ENCODE measurements at places on chromosomes 5 and 9. TPM values are rescaled to one million over a fixed set of nuclear protein-coding genes. Genes with fewer than 3 reads are reported as not detected.

Gene PCDHGB1
- total RNA-seq, result 0.17 TPM

Gene ECSCR
- not detected for total RNA-seq

DNA sequence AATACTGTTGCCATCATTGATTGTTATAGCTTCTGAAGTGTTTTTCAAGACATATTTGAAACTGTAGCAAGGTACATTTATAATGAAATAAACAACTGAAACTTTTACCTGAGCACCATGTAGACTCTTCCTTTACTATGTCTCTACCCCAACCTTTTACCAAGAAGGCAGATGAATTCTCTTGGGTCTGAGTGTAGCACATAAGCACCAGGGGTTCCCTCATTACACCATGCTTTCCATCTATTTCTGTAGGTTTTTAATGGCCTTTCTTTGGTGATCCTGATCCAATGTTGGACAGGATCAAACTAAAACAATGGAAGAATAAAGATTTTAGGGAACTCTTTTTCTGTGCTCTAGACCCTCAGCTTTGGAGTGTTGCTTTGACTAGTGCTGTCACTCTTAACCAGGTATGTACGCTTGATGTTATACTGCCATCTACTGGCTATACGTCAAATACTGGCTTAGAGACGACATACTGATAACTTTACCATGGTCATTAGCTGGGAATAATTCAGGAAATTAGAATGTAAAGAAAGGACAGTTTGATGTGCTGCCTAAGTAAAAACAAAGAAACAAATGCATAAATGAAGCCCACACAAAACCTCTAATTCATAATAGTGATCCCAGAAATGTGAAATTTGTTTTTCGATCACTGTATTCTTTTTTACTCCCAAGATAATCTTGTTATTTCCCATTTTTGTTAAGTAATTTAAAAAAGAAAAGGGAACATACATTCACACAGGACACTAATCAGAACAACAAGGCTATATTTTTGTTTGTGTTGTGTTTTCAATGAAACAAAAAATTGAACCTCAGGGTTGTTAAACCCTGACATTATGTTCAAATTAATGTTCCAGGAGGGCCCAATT, 30.7 kb downstream of the IFNW1 start:
- H3K27ac ChIP-seq, result no peak overlapping the region
- no peak overlapping the region for H3K4me3 ChIP-seq

- no peak overlapping the region for H3K27ac ChIP-seq
- peaks cover 5% of the 10 kb centered on the region for H3K36me3 ChIP-seq
- H3K4me1 ChIP-seq, result no peaks in the 10 kb centered on the region
- no peak for DNase-seq
- H3K4me3 ChIP-seq, result no peak overlapping the region
Observed at GRCh38 chr9:24900179-24900578, 354.5 kb upstream of the IZUMO3 start.

DNA sequence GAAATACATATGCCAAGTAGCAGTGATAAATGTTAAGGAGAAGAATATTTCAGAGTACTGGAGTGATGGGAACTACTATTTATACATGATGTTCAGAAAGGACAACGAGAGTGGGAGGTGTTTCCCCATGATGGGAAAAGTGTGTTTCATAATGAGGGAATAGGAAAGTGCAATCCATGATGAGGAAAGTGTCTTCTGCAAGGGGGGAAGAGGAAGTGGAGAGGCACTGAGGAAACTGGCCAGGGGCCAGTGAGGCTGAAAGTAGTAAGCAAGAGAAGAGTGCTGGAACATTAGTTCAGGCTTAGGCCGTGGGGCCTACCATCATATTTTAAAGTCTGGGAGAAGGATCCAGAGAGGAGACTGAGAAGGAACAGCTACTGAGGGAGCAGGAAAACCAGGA, 327.2 kb downstream of the SLF1 start:
- H3K4me3 ChIP-seq, result no peak overlapping the region
- no peaks in the 10 kb centered on the region for H3K4me1 ChIP-seq
- no peak for DNase-seq
- no peaks in the 10 kb centered on the region for H3K36me3 ChIP-seq
- H3K27me3 ChIP-seq, result peaks cover 8% of the 10 kb centered on the region
- H3K27ac ChIP-seq, result no peak overlapping the region

DNA sequence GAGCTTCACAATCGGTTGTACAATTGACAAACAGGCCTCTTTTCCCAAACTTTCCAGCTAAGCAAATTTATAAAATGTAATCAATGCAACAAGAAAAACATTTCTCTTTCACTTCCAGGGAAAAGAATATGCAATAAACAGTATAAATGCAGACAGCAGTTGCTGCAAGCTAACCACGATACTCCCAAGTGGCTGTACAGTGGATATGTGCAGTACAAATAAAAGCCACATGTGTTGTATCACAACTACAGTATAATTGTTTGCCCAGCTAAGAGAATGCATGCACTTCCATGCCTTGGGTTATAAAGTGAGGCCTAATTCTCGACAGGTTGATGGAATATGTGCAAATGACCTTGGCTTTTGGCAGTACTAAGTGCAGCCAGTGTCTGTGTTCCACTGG, 16.7 kb upstream of the PDCL start:
- DNase-seq, result no peak
- no peaks in the 10 kb centered on the region for H3K4me1 ChIP-seq

Measured in natural killer cell treated with Interleukin-12 subunit alpha and Interleukin-12 subunit beta and Interleukin-15 and Interleukin-18, amount 100 ng/mL, for 72 hours (primary cell).